ENCODE measurements at places on chromosomes 12 and 14. TPM values are rescaled to one million over a fixed set of nuclear protein-coding genes. Genes with fewer than 3 reads are reported as not detected.

NTN4 gene
- total RNA-seq: 7.2 TPM

DNA sequence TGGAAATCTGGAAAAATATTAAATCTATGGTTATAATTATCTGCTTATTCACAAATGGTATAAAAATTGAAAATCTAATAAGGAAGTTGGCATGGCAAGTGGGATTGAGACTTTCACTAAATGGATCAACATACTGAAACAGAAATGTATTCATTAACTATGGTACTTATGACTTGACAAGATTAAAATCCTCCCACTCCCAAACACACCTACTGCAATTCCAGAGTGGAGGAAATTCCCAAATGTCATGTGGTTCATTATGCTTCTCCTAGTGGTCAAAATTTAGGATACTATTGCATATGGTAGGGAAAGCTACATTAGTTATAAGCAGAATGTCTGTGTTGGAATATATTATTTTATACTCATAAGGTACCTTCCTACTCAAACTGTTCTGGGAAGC is 265.3 kb upstream of the PRICKLE1 start:
- no peak overlapping the region for H3K27ac ChIP-seq
- no peak for DNase-seq
- no peaks in the 10 kb centered on the region for H3K27me3 ChIP-seq
- peaks cover 6% of the 10 kb centered on the region for H3K4me1 ChIP-seq

- peaks cover 1% of the 10 kb centered on the region for H3K36me3 ChIP-seq
- H3K4me3 ChIP-seq: no peak overlapping the region
- DNase-seq: no peak
- no peak overlapping the region for H3K27ac ChIP-seq
- H3K27me3 ChIP-seq: no peaks in the 10 kb centered on the region
Measured at GRCh38 chr12:105033851-105034250, 47.7 kb downstream of the NOPCHAP1 start.

DNA sequence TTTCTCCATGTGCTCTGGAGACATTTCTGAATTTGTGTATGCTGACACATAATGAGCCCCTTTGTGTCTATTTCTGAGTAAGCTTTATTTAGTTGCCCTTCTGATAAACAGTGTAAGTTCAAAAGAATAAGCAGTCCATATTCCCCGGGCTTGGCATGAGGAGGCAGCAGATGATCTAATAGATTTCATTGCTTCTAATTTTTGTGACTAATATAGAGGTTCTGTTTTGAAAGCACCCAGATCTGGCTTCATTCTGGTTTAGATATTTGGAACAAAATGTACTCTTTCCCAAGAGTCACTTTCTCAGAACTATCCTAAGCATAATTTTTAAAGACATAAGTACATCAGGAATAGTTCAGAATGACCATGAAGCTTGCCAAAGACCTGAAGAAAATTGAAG is 290.9 kb downstream of the BTG1 start:
- H3K4me1 ChIP-seq: peaks cover 6% of the 10 kb centered on the region
- H3K27ac ChIP-seq: no peak overlapping the region
- H3K36me3 ChIP-seq: no peaks in the 10 kb centered on the region

GRCh38 chr12:93913845-93914244 is 234.5 kb upstream of the PLXNC1 start:
- H3K4me1 ChIP-seq: peaks cover 5% of the 10 kb centered on the region
- H3K27me3 ChIP-seq: no peaks in the 10 kb centered on the region
- no peak overlapping the region for H3K27ac ChIP-seq
- no peak overlapping the region for H3K4me3 ChIP-seq
- no peaks in the 10 kb centered on the region for H3K36me3 ChIP-seq
- no peak for DNase-seq

DDN gene
- total RNA-seq: 0.40 TPM
